ENCODE measurements at places on chromosomes 6 and 20.
A peak's percentile ranks its signal among the peaks of the same experiment; 100 is the strongest.

- no peak for DNase-seq
Measured at GRCh38 chr6:126804332-126805064, 314.0 kb upstream of the RSPO3 start.

DNA sequence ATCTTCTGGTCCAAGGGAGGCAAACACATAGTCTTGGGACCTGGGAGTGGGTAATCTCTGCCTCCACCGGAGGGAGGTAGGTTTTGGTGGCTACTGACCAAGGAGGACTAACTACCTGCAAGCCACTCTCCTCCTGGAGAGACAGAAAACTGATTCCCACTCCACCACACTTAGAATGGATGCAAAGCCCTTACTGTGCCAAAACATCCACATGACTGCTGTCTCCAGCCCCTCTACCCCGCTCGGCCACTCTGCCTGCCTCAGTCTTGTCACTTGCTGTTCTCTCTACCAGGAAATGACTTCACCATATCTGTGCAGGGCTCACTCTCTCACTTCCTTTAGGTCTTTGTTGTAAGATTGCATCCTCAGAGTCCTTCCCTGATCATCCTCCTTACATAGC, 129.5 kb upstream of the ARG1 start:
- DNase-seq, result peak; percentile 5

DNA sequence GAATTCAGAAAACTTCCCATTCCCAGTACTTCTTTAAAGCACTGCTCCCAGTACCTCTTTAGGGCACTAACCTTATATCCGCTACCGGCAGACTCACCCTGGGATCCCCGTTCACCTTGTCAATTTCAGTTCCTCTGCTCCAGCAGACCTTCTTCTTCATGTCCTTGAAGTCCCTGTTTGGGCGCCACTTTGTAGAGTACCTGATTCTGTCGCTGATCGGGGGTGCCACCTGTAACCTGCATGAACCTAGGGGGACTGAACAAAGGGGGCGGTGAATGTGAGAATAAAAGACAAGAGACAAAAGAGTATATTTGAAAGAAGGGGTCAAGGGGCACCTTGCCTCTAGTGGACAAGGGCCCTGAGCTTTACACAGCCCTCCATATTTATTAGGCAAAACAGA, 4.9 kb upstream of the GINS1 start:
- no peak for DNase-seq

DNA sequence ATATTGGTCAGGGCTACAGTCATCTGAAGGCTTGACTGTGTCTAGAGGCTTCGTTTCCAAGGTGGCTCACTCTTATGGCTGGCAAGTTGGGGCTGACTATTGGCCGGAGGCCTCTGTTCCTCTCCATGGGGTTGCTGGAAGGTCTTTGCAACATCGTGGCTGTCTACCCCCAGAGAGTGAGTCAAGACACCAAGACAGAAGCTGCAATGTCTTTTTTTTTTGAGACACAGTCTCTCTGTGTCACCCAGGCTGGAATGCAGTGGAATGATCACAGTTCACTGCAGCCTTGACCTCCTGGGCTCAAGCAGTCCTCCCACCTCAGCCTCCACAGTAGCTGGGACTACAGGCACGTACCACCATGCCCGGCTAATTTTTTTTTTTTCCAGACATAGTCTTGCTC, 29.4 kb upstream of the KIF3B start:
- DNase-seq, result no peak

GRCh38 chr20:46365487-46366220, 40.8 kb downstream of the ELMO2 start:
- no peak for DNase-seq

DNA sequence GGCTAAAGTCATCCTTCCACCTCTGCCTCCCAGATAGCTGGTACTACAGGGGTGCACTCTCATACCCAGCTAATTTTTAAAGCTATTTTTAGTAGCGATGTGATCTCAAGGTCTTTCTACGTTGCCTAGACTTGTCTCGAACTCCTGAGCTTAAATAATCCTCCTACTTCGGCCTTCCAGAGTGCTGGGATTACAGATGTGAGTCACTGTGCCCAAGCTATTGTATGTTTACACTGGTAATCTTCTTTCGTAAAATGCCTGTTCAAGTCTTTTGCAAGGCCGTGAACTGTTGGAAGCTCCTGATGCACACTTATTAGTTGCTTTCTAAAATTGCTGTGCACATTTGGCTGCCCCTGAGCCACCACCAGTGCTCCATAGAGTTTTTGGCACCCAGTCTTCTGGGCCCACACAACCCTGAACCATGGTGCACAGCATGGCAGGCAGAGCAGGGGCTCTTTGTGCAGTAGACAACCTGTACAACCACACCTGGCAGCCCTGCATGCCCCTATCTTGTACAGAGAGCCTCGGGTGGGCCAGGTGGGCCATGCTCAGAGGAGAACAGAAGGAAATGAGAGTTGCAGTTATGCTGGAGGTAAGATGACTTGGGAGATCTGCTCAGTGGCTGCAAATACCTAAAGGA, 33.3 kb downstream of the PDRG1 start:
- DNase-seq, result no peak

DNA sequence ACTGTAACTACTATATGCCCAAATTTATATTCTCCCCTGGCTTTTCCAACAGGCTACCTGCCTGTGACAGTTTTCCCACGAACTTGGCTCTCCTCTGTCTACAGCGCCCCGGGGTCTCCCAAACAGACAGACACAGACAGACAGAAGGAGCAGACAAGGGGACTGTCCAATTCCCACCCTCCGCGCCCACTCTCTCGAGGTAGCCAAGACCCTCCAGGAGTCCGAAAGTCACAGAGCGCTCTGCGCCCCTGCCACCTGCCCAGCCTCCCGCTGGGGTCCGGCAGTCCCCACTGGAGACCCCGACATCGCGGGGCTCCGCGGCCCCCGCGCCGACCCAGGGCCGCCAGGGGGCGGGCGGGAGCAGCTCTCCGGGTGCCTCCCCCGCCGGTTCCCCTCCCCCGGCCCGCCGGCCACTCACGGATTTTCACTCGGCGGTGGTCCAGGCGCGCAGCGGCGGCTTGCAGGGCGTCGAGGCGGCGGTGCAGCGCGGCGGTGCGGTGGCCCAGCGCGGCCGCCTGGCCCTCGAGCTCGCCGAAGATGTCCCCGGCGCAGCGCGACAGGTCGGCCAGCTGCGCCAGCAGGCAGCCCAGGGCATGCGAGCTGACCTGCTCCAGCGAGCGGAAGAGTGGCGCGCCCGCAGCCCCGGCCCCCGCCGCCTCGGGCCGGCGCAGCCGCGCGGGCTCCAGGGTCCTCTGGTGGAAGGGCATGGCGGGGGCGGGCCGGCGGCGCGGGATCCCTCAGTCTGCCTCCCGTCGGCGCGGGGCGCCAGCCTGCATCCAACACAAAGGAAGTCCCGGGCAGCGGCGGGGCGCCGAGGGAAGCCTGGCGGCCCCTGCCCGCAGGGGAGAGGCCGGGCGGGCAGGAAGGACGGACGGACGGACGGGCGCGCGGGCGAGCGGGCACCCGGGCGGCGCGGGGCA, 81.3 kb upstream of the CCDC28A start:
- peak; percentile 34 for DNase-seq

DNA sequence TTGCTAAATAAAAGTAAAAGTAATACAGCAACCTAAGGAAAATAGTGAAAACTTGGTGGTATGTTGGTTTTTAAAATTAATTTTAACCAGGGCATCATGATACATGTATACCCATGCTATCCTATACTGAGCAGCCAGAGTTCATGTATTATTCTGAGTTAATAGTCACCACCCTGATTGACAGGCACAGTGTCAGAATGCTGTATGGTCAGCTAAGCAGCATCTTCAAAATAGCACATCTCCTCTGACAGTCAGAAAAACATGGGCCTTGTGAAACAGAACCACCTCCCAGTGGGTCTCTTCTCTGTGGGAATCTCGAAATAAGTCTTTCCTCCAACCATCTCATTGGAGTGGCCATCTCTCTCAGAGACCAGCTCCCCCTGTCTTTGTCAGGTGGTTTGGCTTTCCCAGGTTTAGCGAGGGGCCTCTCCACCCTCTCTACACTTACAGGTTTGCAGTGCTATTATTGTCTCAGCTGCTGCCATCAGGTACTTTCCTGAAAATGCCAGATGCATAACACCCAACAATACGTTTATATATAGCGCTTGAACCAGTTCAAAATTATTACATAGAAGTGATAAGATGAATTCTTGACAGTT, 47.1 kb upstream of the RNF8 start:
- no peak for DNase-seq
